ENCODE measurements at places on chromosomes 3 and 15.

- no peak for DNase-seq
Observed at GRCh38 chr3:190671658-190672057, 157.8 kb downstream of the IL1RAP start.

DNA sequence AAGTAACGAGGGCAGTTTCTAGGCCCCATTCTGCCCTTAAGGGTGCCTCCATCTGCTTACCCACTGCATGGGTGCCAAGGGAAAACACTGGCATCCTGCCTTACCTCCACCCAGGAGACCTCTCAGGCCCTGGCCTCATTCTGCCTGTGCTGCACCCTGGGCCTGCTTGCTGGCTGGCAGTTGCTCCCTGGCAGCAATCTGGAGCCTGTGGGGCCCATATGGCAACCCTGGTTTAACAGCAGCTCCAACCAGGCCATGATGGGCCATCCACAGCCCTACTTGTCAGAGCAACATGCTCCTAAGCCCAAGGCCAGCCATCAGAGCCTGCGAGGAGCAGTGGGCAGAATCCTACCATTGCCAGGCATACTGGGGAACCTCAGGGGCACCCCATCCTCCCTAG, 3.7 kb downstream of the C3orf18 start:
- no peak for DNase-seq

GRCh38 chr3:44428910-44429309, 48.6 kb downstream of the ZNF445 start:
- no peak for DNase-seq

- DNase-seq, result no peak
Observed at GRCh38 chr15:97520689-97521088, 439.8 kb upstream of the ARRDC4 start.

DNA sequence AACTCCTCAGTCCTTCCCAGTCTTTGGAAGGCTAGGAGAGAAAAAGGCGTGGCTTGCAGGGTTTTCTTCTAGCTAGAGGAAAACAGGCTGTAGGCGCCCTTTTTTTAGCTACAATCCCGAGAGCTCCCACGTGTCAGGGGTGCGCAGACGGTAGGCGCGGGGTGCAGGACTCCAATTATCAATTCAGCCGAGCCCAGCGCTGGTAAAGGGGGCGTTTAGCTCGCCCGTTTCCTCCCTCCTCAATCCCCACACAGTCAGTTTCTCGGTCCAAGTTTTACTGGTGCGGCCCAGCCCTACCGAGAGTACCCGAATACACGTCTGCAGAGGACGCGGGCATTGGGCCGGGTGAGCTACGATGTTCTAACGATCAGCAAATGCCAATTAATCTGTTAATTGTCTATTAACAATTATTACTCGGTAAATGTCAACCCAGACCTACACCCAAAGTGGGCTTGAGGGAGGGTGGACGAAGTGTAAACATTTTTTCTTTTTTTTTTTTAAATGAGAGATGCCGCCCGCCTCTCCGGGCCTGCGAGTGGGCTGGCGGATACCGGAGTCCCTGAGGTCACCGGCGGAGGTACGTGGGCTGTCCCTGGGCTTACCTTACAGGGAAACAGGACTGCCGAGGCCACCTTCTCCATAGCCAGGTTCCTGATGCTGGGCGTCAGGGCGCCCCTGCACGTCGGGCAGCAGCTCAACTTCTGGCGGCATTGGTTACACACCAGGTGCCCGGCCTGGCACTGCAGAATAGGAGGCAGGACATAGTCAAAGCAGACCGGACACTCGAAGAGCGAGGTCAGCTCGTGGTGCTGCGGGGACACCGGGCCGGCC, 923 bp downstream of the SIAH2 start:
- DNase-seq, result peak; percentile 64

- DNase-seq, result no peak
Observed at GRCh38 chr3:141445990-141446389, 40.8 kb upstream of the RASA2 start.

DNA sequence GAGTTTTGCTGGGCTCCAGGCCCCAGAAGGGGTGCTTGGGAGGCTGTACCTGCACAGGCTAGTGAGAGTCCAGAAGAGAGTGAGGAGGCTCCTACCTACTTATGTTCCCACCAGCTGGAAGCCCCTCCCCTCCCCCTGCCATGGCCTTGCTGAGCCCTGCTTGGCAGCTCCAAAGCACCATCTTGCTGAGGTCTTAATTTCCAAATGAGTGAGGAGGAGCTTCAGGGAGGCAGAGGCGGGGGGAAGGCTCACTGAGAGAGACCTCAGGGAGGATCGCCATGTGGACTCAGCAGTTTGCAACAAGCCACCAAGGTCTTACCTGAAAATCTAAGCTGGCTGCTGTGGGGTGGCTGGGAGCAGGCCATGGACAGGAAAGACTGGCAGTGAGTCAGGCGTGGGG, 8.7 kb upstream of the CACNA2D2 start:
- no peak for DNase-seq

DNA sequence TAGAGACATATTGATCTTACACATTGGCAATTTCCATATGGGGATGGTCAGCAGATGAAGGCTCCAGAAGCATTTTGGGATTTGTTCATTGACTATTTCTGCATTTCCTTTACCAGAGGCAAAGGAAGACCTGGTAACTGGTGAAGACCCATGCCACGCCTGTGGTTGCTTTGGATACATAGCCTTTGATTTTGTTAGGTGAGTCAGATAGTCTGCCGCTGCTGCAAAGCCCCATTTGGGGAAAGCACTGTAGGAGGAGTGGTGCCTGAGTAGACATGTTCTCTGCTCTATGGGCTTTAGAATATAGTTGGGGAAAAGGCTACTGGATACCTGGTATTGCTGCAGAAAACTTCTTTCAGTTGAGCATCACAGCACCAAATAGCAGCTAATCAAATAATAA, 56.8 kb downstream of the TFG start:
- DNase-seq, result no peak

GRCh38 chr3:51657234-51657633, 13.8 kb upstream of the TEX264 start:
- no peak for DNase-seq

DNA sequence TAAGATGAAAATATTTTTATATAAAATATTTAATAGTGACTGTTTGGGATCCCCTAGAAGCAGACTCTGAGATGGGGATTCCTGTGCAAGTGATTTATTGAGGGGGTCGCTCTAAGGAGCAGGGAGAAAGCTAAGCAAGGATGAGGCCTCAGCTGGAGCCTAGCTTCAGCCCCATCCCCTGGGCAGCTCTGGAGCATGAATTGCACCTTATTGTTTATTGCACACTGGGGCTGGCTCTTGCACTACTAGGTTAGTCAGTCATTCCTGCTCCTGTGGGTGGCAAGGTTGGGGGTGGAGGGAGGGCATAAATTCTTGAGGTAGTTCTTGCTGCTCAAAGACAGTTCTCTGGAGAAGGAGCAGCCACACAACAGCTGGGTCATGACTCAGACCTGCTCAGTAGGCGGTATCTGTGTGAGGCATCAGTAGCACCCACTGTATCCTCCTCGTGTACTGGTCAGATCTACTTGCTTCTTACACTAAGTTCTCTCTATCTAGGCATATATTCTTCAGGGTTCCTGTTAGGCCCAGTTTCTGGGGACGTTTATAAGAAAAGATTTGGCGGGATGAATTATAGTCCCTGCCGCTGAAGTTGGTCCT, 27.2 kb upstream of the TNFSF10 start:
- no peak for DNase-seq

GRCh38 chr15:67543348-67543718, 830 bp downstream of the MAP2K5 start:
- DNase-seq, result peak; percentile 37

DNA sequence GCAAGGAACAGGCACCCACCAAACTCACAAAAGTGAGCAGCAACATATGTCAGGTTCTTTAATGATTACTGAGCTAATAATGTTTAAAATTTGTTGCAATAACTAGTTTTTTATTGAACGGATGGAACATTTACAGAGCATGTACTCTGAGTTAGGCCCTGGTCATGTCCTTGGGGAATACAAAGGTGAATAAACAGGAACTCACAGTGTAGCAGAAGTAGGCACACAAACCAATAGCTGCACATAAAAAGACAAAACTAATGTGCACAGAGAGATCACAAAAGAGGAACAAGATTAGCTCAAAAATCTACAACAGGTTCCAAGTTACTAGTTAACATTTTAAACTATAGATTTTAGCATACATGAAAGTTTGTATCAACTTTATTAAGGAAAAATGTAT, 505.3 kb upstream of the PPP2R3A start:
- no peak for DNase-seq

DNA sequence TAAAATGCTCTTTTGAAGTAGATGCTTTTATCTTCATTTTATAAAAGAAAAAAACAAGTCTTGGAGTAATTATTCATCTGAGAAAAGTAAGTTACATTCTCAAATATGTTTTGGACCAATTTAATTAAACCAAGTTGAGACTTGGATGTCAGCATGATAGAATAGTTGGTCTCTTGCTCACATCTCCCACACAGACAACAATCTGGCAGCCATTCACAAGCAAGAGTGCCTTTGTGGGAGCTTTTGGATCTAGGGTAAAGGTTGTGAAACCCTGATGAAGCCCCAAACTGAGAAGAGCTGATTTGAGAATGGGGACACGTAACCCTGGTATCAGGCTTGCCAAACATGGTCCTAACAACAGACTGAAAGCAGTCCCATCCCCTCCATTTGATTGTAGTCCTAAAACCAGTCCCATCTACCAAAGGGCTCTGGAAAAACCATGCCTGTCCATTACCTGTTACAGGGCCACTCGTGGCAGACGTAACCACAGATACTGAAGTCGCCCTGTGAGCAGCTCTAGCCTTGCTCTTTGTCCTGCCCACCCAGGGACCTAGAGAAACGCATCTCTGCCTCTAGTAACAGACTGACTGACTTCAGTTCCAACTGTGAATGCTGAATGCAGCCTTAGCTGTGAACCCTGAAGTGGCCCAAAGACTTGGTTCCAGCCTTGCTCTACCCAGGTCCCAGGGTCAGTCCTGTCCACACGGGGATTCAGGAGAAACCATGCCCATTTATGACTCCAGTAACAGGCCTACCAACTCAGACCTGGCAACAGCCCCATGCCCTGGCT, 145.5 kb upstream of the SYNPR start:
- DNase-seq, result no peak

DNA sequence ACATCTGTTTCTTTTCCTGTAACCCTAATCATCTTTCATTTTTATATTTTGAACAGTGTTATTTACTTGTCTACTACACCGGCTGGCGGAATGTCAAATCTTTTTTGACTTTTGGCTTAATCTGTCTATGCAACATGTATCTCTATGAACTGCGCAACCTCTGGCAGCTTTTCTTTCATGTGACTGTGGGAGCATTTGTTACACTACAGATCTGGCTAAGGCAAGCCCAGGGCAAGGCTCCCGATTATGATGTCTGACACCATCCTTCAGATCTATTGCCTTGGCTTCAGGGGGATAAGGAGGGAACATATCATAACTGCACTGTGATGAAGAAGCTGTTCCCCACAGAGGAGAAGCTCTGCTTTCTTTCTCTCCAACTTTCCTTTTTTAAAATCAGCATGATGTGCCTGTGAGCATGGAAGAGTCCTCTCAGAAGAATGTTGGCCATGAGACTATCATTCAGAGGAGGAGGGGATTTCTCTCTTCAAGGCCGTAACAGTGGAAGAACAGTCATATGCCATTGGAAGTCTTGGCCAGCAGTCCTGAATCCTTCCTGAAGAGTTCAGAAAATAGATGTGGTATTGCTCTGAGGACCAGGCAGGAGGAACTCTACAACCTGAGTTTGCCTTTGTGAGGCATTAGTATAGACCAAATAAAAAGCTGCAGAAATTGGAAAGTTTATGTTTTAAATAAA, 69.9 kb downstream of the SEC22A start:
- DNase-seq, result no peak

GRCh38 chr3:42102571-42102970, 11.4 kb downstream of the TRAK1 start:
- DNase-seq, result no peak

GRCh38 chr15:25830844-25831451, 32.2 kb downstream of the ATP10A start:
- no peak for DNase-seq

DNA sequence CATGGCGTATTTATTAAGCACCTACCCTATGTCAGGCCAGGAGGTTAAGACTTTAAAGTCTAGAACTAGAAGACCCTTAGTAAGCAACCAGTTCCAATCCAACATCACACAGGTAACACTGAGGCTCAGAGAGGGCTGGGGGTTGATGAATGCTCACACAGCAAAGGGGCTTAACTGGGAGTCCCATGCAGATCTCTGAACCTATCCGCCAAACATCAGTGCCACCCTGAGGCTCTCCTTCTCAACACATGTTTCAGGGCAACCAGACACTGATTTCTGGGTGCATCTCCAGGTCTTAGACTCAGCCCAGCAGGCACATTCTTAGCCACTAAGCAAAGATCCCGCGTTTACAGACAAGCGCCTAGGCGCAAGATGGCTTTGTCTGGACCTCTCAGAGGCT, 92.0 kb upstream of the SLC6A11 start:
- no peak for DNase-seq

DNA sequence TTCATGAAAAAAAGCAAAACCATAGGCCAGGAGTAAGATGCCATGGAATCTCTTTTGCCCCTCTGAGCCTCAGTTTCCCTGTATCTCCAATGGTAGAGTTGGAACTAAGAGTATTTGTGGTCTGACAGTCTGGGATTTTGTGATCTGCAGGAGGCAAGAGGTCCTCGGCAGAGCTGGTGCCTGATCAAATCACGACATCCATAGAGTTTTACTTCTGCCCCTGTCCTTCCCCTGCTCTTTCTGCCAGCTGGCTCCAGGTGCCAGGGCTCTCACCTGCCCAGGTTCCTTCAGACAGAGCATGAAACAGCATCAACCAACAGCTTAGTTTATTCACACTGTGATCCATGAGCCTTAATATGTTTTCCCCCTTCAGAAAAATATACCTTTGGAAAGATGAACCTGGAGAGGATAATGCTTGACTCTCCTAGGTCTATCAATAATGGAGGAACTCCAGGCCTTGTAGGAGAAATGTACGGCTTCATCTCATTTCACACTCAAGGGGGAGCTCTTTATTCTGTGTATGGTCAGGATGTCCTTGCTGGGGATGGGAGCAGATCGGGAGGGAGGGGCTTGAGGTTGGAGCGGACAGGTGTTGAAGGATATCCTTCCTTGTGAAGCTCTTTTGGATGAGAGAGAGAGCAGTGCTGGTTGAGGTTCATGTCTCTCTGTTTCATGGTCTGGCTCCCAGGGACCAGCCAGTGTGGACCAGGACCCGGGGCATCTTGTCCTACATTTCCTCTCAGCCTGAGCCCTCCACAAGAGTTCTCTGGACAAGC, 309.9 kb downstream of the RPLP1 start:
- no peak for DNase-seq

- no peak for DNase-seq
Observed at GRCh38 chr3:81707996-81708395, 53.4 kb downstream of the GBE1 start.

- no peak for DNase-seq
Observed at GRCh38 chr15:73190189-73190601, 137.9 kb downstream of the NEO1 start.

DNA sequence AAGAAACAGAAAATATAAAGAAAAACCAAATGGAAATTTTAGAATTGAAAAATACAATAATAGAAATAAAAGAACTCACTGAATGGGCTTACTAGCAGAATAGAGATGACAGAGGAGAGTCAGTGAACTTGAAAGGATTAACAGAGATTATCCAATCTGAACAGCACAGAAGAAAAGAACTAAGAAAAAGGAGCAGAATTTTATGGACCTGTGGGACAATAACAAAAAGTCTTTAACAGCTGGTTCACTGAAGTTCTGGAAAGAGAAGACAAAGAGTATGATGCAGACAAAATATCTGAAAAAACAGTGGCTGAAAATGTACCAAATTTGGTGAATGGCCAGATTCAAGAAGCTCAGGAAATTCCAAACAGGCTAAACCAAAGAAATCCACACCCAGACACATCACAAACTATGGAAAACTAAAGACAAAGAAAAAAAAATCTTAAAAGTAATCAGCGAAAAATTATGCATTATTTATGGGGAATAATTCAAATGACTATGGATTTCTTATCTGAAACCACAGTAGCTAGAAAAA, 9.7 kb upstream of the GNB5 start:
- DNase-seq, result no peak
